ENCODE measurements at places on chromosomes 11 and 22.

DNA sequence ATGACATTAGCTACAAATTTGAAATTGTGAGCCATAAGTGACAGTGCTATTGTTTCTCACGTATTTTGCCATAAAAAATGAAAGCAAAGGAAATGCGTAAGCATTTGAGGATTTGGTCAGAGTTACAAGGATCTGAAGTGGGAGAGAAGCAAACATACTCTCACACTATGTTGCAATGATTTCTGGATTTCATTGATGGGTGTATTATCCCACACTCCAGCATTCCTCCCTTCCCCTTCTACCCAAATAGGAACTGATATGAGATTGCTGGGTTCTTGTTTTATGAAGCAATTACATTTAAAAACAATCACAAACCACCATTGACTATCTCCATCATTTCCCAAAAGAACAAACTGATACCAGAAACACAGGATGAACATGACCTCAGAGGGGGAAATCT, 314.0 kb upstream of the CTSC start:
- no peak for DNase-seq

- no peak for DNase-seq
These were observed 77.2 kb downstream of the PRR5L start for GRCh38 chr11:36373016-36374010.

DNA sequence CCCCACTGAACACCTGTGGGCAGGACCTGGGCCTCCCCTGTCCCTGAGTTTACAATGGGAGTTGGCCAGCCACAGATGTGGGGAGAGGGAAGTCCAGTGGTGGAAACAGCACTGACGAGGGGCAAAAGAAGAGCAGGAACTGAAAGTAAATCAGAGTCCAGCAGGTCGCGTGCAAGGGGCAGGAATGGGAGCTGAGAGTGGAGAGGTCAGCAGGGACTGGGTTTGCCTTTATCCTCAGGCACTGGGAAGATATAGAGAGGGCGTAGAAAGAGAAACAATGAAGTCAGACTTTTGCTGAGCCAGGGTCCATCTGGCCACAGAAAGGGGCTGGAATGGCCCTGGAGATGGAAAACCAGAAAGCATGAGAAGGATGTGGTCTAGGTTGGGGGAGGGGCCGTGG, 8.5 kb downstream of the P2RY6 start:
- DNase-seq, result no peak

DNA sequence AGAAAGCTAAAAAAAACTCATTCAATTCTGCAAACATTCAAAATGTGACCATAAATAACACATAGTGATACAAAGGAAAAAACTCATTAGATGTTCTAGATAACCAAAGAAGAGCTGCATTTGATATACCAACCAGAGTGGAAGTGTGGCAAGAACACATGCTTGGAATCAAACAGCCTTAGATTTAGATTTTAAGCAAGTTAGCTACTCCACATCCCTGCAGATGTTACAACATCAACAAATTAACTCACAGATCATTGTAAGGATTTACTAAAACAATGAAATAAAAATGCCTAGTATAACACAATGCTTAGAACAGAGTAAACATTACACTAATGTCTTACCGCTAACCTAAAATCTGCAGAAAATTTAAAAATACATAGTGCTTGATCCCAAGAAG, 114.0 kb upstream of the AKIP1 start:
- no peak for DNase-seq

- no peak for DNase-seq
These were observed 19.7 kb upstream of the IFT27 start for GRCh38 chr22:36795633-36796032.

DNA sequence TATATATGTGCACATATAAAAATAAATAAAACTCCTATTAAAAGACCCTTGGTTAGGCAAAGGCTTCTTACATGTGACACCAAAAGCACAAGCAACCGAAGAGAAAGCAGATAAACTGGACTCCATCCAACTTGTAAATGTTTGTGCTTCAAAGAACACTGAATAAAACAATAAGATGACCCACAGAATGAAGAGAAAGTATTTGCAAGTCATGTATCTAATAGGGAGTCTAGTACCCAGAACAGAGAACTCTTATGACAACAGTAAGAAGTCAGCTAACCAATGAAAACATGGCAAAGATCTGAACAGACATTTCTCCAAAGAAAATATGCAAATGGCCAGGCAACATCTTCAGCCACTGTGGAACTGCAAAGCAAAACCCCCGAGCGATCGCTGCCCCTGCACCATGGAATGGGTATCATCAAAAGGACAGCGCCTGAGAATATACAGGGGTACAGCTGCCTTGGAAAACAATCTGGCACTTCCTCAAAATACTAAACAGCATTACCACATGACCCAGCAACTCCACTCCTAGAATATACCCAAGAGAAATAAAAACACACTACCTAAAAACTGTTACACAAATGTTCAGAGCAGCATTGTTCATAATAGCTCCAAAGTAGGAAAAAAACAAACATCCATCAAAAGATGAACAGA, 17.2 kb downstream of the BRD1 start:
- DNase-seq, result no peak

DNA sequence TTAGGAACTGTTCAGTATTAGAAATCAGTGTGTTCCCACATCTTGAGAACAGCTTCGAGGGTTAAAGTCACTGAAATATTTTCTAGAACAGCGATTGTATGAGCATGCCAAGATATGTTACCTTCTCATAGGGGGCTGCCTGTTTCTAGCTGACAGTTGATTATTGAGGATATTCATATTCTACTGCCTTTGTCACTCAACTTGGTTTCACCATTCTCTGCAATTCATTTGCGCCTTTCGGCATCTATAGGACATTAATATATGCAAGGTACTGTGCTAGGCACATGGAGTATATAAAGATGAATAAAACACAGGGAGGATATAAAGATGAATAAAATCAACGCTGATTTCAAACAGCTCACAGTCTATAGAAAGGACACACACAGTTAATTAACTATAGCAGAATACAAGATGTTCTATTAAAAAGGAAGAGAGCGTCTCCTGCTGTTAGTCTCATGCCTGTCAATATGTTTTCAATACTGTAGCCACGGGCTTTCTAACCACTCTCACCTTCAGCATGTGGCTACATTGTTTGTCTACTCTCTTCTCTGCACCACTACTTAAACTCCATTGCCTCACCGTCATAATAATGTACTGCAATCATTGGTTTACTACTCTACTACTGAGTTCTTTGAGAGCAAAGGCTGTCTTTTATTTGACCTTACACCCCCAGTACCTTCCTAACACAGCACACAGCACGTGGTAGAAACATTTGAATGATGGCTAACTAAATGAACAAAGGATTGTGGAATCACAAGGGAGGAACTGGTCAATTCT, 81.9 kb downstream of the RAB30 start:
- no peak for DNase-seq

DNA sequence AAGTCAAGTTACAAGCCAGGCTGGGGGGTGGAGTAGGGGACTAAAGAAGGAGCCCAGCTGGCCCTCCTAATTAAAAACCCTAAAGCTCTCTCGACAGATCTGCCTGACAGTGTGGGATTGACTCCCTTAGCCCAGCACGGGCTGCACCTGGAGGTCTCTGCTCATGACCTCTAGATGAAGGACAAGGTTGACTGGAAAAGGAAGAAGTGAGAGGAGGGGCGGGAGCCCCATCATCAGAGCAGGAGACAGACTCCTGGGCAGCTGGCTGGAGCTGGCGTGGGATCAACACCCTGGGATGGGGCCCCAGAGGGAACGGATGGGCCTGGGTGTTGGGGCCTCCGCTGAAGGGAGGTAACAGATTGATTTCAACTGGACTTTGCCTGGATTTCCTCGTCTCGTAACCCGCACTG, 46.1 kb downstream of the RPUSD4 start:
- DNase-seq, result no peak

DNA sequence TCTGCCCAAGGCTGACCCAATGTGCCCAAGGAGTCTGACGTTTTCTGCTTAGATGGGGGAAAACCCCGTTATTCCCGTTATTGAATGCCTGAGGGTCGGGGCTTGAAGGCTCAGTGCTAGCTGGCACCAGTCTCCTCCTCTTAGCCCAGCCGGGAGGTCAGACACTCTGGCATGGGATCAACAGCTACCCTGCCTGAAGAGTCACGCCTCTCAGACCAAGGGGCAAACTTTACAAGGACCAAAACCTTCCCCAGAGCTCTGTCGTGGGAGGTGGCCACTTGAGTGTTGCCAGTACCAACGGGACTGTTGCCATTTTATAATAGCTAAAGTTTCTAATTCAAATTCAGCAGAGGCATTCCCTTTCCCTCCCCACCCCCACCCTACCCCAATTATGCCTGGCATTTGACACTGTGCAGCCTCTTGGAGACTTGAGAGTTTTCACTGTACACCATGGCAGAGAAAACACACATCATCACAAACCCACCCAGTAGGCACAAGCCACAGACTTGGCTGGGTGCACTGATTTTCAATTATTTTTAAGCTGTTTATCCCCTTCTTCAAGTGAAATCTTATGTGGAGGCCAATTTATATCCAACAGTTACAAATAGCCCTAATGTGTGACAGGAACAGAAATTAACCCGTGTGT, 137.5 kb upstream of the SYT13 start:
- no peak for DNase-seq

DNA sequence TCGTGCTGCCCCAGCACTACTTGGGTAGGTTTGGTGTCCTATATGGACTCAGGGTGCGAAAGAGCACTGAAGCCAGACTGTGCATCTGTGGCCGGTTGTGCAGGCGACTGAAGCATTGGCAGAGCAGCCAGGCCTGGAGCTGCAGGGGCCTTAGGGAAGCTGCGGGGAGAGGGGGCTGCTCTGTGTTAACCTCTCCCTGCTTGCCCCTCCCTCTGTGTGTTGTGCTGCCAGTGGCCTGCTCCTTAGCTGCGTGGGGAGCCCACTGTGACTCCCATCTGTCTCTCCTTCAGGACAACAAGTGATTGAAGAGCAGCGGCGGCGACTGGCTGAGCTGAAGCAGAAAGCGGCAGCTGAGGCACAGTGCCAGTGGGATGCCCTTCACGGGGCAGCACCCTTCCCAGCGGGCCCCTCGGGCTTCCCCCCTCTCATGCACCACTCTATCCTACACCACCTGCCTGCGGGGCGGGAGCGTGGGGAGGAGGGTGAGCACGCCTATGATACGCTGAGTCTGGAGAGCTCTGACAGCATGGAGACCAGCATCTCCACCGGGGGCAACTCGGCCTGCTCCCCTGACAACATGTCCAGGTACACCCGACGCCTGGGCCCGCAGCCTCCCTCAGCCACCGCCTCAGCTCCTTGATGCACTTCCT, 34.3 kb downstream of the TREH start:
- DNase-seq, result no peak

DNA sequence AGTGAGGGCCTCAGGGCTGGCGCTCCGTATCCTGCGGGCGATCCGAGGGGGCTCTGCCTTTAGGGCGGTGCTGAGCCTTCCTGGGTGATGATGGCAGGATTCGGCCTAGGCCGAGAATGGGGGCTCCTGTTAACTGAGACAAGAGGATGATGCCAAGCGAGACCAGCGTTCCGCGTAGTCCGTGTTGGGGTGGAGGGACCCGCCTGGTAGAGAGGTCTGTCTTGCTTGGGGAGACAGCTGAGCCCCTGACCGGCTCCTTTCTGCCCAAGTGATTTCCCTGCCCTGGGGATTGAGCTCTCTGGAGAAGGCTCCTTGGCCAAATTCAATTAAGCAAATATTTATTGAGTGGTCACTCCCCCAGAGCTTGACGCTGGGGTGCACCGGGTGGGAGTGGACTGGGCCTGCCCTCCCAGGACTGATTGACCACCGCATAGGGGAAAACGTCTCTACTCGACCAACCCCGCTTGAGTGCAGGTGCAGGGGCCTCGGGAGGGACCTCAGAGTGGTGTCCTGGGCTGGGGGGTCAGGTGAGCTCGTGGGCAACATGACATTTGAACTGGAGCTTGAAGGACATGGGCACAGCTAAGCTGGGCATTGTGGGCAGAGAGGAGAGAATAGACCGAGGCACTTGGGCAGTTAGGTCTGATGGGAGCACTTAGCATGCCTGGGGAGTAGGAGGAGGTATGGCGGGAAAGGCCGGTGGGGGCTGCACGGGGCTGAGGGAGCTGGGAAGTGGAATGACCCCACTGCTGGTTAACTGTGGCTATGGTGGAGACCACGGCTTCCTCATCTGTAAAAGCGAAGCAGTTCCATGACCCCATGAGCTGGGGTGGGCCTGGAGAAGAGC, 1.1 kb downstream of the GNAZ start:
- no peak for DNase-seq

DNA sequence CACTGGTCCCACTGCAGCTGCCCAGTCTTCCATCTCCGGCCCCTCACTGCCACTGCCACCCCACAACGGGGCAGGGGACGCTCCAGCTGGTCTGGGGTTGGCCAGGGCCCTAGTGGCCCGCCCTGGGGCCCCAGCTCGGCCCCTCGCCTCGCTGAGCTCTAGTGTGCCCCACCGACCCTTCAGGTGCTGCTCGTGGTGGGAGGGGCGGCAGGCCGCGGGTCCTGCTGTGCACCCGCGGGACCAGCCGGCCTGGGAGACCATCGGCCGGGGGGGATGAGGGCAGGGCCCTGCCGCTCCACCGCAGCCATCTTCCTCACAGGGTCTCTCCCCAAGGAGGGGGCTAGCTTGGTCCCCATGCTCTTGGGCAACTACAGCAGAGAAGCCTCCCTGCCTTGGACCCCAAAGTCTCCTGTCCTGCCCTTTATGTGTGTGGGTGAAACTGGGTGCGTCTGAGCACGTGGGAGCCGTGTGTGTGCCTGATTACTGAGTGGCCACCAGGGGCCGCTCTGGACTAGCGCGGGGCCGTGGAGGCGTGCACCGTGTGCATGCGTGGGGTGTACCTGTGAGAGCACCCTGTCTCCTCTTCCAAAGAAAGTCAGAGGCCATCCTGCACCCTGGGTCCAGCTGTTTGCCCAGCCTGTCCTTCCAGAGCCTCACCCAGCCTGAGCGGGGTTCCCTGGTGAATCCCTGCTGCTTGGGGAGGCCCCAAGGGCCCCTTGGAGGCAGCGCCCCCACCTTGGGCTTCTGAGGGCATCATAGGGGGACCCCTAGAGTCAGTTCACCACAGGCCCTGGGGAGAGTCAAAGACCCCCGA, 6.0 kb upstream of the ACR start:
- DNase-seq, result peak; percentile 27

DNA sequence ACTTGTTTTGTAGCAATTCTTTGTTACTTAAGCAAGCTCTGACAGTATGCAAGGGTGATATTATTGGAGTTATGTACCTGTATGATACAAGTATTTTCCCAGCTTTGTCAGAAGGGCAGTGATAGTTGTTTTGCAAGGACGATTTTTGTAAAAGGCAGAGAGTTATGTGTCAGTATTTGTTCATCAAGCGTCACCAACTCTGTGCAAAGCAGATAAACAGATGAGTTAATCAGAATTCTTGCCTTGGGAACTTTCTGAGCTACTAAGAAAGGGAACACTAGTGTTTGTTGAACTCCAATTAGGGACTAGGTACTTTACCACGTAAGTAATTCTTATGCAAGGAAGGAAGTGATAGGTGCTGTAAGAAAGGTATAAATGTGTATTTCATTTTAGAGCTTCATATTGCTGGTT, 1.4 kb downstream of the USP47 start:
- no peak for DNase-seq

- DNase-seq, result no peak
These were observed 144.7 kb downstream of the TTC17 start for GRCh38 chr11:43503417-43503816.

GRCh38 chr11:119615882-119616196, 113.2 kb downstream of the NECTIN1 start:
- DNase-seq, result no peak

All from stimulated activated CD4-positive, alpha-beta T cell treated with anti-CD3 and anti-CD28 coated beads, Interleukin-1b, Interleukin-23, amount 100 ng/mL, for 1 hour (primary cell).